ENCODE measurements at places on chromosomes 7 and 10. TPM values are rescaled to one million over a fixed set of nuclear protein-coding genes. Genes with fewer than 3 reads are reported as not detected.

ENTPD1 gene
- total RNA-seq = 0.32 TPM

TFEC gene
- not detected for total RNA-seq

GBX1 gene
- total RNA-seq = not detected

LRRN3 gene
- total RNA-seq = not detected

ADGRA1 gene
- not detected for total RNA-seq

GNAT3 gene
- total RNA-seq = 0.26 TPM

NUTM2A gene
- 0.14 TPM for total RNA-seq

ABCA13 gene
- total RNA-seq = not detected

OIT3 gene
- 0.65 TPM for total RNA-seq

GARS1 gene
- 296 TPM for total RNA-seq

SLC13A1 gene
- total RNA-seq = not detected

CALHM1 gene
- total RNA-seq = 0.61 TPM

ARHGEF5 gene
- total RNA-seq = not detected

PKD2L1 gene
- 0.25 TPM for total RNA-seq

ACHE gene
- total RNA-seq = not detected

PRR15 gene
- not detected for total RNA-seq

KNDC1 gene
- not detected for total RNA-seq

MYL10 gene
- total RNA-seq = not detected

ZDHHC4 gene
- total RNA-seq = 48.4 TPM

TAS2R40 gene
- total RNA-seq = not detected

LMOD2 gene
- not detected for total RNA-seq

VPS37D gene
- not detected for total RNA-seq

LFNG gene
- 0.19 TPM for total RNA-seq

PTER gene
- 24.4 TPM for total RNA-seq

ANXA8 gene
- not detected for total RNA-seq

PPP1R9A gene
- total RNA-seq = not detected

WIPF3 gene
- not detected for total RNA-seq

PTN gene
- not detected for total RNA-seq

CLCN1 gene
- total RNA-seq = not detected

TMEM139 gene
- total RNA-seq = not detected

MARVELD1 gene
- not detected for total RNA-seq

PPP1R17 gene
- total RNA-seq = 7.9 TPM

FGFBP3 gene
- 0.71 TPM for total RNA-seq

SYNPO2L gene
- not detected for total RNA-seq

OAT gene
- total RNA-seq = 64.8 TPM
